ENCODE measurements at places on chromosomes 7 and 10.

- H3K4me3 ChIP-seq, result no peak overlapping the region
- peak overlapping the region; percentile 89 for H3K27ac ChIP-seq
- no peak for DNase-seq
- no peaks in the 10 kb centered on the region for H3K27me3 ChIP-seq
- no peaks in the 10 kb centered on the region for H3K36me3 ChIP-seq
Measured at GRCh38 chr10:29630205-29631048, 4.3 kb downstream of the SVIL start.

DNA sequence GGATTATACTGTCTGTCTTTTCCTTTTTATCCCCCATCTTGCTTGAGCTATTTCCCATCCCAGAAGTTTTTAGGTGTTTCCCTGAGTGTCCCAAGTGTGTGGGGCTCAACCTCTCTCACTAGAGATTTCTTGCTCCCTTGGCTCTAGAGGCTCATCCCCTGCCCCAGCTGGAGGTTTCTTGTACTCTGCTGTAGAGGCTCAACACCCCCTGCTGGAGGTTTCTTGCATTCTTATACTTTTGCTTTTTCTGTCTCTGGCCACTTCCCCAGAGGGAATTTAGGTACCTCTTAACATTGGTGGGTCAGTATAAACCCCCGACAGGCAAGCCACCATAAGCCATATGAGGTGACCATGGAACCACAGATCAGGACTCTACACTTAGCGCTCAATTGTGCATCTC lies 114.2 kb upstream of the FAM3C start:
- H3K27ac ChIP-seq, result no peak overlapping the region
- no peak overlapping the region for H3K4me3 ChIP-seq
- no peaks in the 10 kb centered on the region for H3K36me3 ChIP-seq
- no peaks in the 10 kb centered on the region for H3K27me3 ChIP-seq

GRCh38 chr7:156494960-156495359 lies 145.6 kb upstream of the RNF32 start:
- no peak overlapping the region for H3K4me3 ChIP-seq
- H3K27ac ChIP-seq, result no peak overlapping the region
- DNase-seq, result no peak
- no peaks in the 10 kb centered on the region for H3K4me1 ChIP-seq
- H3K36me3 ChIP-seq, result no peaks in the 10 kb centered on the region

GRCh38 chr7:33477719-33478480 lies 348.5 kb downstream of the BBS9 start:
- H3K27ac ChIP-seq, result no peak overlapping the region
- no peak for DNase-seq
- no peaks in the 10 kb centered on the region for H3K27me3 ChIP-seq
- H3K4me1 ChIP-seq, result no peaks in the 10 kb centered on the region
- H3K36me3 ChIP-seq, result no peaks in the 10 kb centered on the region

Data from upper lobe of right lung (tissue), 1 donor.